ENCODE measurements at places on chromosomes 1 and 21.

- peak; percentile 16 for DNase-seq
Measured at GRCh38 chr1:29520571-29521437, 284.5 kb downstream of the PTPRU start.

DNA sequence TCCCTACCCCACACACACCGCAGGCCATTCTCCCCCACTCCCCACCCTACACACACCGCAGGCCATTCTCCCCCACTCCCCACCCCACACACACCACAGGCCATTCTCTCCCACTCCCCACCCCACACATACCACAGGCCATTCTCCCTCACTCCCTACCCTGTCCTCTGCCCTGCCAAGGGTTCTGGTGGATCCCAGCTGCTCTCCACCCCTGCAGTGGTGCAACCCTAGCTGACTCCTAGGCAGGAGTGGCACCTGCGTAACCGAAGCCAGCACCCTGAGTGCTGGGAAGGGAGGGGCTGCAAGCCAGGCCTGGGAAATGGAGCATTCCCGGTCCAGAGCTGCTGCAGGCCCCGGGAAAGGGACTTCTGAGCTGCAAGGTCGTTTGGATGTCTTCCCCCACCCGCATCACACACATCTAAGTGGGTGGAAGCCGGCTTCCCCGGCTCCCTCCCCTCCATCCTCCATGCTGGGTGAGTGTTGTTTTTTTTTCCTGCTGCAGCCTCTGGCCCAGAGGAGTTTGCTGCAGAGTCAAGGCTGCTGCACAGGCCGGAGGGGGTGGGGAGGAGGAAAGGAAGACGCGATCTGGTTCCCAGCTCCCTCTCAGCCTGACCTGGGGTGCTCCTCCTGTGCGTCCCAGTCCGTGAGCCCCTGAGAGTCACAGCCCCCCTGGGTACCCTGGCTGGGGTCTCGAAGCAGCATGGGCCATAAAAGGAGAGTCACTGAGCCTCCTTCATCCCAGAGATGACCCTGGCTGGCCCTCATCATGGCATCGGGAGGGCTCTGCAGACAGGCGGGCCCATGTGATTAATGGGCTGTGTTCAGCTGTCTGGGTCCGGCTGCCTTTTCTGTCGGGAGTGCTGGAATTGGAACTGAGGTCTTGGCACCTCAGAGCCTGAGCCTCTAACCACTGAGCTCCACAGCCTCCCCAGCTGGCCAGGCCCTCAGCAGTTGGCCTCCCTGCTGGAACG lies 16.1 kb downstream of the H6PD start:
- DNase-seq: peak; percentile 50

DNA sequence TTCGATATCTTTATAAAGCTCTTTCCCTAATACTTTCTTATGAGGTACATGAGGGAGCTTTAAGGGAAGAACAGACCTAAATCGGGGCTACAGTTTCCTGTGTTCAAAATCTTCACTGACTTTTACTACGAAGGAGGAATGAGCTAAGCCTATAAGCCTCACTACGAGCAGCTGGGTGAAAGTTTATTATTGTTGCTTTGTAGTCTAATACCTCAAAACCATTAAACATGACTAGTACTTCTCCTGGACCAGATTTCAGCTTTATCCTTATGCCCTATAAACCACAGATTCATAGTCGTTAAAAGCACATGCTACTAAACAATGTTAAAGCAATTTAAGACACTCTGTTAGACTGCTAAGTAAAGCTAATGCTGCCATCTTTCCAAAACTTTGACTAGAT lies 30.2 kb downstream of the NDC1 start:
- DNase-seq: no peak

- peak; percentile 41 for DNase-seq
Measured at GRCh38 chr1:67347688-67348472, 40.2 kb downstream of the IL12RB2 start.

DNA sequence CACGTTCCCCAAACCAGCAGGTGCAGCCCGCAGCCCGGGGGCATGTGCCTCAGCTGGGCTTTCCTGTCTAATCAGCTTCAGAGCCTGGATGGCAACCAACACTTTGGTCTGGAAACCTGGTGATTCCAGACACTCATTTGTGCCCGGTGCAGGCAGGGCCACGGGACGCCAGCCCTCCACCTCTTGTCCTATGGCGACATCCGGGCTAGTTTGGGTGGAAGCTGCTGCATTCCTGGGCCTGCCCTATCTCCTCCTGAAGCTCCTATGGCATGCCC lies 111.8 kb downstream of the WDR4 start:
- DNase-seq: no peak

DNA sequence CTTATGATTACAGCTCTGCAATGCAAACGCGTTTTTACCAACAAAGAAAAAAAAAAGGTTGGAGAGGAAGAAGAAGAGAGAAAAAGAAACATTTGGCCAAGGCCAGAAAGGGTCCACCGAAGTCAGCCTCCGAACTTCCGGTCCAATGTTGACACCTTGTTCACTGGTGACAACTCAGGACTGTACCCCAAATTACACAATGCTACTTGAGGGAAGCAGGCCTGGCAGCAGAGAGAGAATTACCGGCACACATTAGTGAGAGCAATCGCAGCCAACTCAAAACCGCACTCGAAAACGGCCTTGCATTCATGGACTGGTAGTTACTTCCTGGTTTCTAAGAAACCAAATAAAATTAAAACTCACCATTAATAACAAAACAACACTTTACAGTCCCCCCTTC lies 652.5 kb downstream of the KIF26B start:
- DNase-seq: no peak

DNA sequence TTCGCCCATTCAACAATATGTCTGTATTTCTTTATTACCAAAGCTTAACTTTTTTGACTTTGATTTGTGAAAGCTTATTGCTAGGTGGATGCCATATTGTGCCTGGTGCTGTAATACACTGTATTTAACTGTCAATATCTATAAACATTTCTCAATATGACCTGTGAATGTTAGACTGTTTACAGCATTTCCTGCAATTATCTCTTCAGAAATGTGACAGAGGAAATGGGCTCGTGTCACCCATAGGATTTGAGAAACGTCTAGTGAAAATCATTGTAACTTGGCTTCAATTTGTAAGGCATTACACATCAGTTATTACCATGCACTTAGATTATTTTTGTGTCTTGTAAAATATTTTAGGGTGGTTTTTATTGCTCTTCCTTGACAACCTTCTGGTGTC lies 237.8 kb upstream of the ADGRL2 start:
- DNase-seq: no peak

DNA sequence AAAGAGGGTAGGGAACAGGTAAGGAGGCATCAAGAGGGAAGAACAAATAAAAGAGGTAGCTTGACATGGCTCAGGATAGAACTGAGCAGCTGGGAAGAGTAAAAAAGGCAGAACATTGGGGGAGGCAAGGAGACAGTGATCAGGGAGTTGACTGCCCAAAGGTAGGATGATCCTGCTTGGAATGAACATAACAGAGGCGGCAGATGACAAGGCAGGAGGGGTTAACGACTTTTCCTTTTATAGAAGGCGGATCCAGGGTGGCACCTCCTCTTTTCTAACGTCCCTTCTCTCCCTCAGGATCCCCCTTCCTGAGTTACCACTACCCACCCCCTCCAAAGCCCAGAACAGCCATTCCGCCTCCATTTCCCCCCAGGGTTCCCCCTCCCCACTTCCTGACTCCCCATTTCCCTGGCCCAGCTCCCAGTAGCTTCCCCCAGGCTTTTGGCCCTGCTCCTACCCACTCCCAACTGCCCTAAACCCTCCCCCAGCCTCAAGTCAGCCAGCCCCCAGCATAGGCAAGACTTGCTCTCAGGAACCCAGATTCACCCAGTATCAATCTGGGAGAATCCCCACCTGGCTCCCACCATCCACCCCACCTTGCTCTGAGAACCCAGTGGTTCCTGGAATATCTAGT lies 769 bp upstream of the ADAMTS4 start:
- DNase-seq: no peak

DNA sequence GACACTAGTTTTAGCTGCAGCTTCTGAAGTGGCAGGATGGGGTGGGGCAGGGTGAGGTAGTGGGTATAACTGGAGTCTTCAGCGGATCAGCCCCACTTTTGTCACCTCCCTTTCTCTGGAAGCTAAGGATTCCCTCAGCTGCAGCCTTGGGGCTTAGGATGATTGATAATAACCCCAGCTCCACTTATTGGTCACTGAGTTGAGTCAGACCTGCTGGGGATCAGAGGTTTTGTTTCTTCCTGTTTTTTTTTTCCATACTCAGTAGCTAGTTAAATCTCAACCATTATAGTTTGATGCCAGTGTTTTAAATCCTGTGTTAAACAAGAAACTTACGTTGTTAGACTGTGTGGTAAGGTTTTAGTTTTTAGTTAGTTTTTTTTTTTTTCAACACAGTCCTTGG lies 57.2 kb downstream of the LAMC1 start:
- no peak for DNase-seq

- no peak for DNase-seq
Measured at GRCh38 chr1:66275601-66276023, 258.3 kb upstream of the SGIP1 start.

GRCh38 chr1:151326619-151327222 lies 495 bp downstream of the PI4KB start:
- DNase-seq: peak; percentile 82

GRCh38 chr1:36351227-36351977 lies 28.0 kb upstream of the EVA1B start:
- DNase-seq: peak; percentile 63

DNA sequence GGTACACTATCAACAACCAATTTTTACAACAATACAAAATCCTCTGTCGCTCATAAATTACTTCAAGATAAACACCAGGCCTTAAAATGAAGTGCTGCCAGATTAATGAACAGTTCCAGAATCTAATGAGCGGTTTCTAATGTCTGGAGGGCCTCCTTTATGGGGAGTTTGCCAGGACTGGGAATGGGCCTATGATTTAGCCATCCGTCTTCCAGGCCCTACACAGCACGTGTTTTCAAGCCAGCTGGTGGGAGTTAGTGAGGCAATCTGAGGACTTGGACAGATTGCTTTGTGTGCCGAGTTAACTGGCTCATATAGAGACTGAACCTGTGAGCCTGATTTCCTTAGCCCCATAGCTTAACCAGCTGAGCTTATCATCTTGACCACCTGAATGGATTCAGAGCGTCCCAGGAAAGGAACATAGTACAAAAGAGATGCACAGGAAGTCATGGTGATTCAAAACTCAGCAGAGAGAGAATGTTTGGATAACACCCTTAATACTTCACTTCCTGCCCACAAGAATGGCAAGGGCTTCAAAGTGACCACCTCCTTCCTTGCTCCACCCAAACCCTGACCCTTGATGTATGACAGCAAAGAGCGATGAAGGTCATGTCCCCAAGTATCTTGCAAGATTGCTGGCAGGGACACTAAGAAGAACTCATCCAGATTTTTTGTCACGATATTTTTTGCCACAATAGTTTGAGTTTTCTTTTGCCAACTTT lies 143.5 kb downstream of the SLC30A10 start:
- DNase-seq: peak; percentile 80

- DNase-seq: no peak
Measured at GRCh38 chr1:94191216-94191615, 46.2 kb downstream of the ARHGAP29 start.

- no peak for DNase-seq
Measured at GRCh38 chr1:87186346-87186745, 142.3 kb upstream of the LMO4 start.

Data from stomach (tissue), 19 donors.